Activated T-cell treated with anti-CD3 and anti-CD28 coated beads, Interleukin-2, amount 50 U/mL, for 72 hours (primary cell): ENCODE measurements at places on chromosomes 2 and 18. TPM values are rescaled to one million over a fixed set of nuclear protein-coding genes. Genes with fewer than 3 reads are reported as not detected.

The TCF4 gene
- total RNA-seq, result 2.4 TPM

The EPB41L5 gene
- total RNA-seq, result 4.1 TPM

The VAMP5 gene
- 73.3 TPM for total RNA-seq

The MYOM1 gene
- total RNA-seq, result 1.1 TPM

DNA sequence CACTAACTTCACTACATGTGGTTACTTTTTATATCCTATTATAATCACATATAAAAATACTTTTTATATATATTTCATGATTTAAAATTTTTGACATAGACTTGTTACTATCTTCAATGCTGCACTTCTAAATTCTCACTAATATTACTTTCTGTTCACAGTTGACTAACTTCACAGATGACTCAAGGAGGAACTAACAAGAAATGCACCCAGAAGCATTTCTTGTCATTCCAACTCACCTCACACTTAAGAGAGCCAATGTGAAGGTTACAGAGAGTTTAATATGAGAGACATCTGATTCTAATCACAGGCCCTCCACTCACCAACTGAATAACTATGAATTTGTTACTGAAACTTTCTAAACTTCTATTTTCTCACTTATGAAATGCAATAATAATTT lies 399.8 kb upstream of the SLC8A1 start:
- H3K27me3 ChIP-seq, result no peaks in the 10 kb centered on the region
- no peak overlapping the region for H3K27ac ChIP-seq
- peaks cover 5% of the 10 kb centered on the region for H3K36me3 ChIP-seq
- DNase-seq, result no peak
- no peaks in the 10 kb centered on the region for H3K4me1 ChIP-seq

GRCh38 chr2:60868589-60869273 lies 12.6 kb upstream of the REL start:
- peaks cover 14% of the 10 kb centered on the region for H3K36me3 ChIP-seq
- H3K27me3 ChIP-seq, result no peaks in the 10 kb centered on the region
- H3K27ac ChIP-seq, result no peak overlapping the region
- H3K4me3 ChIP-seq, result no peak overlapping the region

DNA sequence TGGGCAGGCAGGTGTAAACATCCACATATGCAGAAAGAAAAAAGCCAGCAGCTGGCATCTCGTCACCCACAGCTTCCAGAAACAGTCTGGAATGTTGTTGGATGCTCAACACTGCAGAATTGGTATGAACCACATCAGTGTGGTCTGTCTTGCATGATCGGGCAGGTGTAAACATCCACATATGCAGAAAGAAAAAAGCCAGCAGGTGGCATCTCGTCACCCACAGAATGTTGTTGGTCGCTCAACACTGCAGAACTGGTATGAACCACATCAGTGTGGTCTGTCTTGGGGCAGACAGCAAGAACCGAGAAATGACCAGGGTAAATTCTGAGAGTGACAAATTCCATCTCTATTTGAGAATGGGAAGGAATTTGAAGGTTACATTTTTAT lies 39.6 kb downstream of the DOCK10 start:
- DNase-seq, result no peak
- H3K27ac ChIP-seq, result peak overlapping the region; percentile 84
- peak overlapping the region; percentile 65 for H3K4me3 ChIP-seq
- peaks cover 2% of the 10 kb centered on the region for H3K36me3 ChIP-seq

GRCh38 chr2:236793023-236794011 lies 223.7 kb downstream of the ACKR3 start:
- no peaks in the 10 kb centered on the region for H3K4me1 ChIP-seq
- H3K36me3 ChIP-seq, result no peaks in the 10 kb centered on the region
- H3K27me3 ChIP-seq, result no peaks in the 10 kb centered on the region

DNA sequence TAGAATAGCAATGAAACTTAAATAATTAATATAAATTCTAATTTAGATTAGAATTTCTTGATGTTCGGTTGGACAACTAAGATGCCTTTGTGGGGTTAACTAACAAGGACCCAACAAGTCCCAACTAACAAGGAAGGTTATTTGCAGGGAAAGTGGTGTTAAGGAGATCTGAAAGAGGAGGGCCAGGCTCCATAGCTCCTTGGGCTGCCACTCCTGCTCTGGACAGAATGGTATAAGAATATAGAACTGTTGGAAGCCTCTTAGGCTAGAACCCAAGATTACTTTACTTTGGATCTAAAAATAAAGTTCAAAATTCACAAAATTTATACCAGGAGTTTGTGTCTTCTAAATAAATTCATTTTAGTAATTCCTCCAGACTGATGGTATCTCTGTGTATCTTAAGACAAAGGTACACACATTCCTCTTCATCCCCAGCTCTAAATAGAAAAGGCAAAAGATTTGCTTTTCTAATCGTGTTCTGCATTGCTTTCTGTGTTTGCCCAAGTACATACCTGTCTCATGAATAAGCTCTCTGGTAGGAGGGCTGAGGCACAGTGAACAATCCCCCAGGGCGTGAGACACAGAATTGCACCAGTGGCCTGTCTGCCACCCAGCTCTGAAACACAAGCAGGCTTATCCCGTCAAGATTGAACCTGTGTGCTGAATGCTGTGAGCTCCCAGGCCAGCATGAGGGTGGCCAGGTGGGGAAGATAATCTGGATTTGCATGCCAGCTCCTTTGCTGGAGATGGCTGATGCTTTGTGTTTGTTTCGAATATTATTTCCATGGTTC lies 176.0 kb downstream of the ACKR3 start:
- H3K36me3 ChIP-seq, result no peaks in the 10 kb centered on the region
- peaks cover 17% of the 10 kb centered on the region for H3K27me3 ChIP-seq

GRCh38 chr18:52610451-52611115 lies 270.6 kb downstream of the DCC start:
- no peaks in the 10 kb centered on the region for H3K27me3 ChIP-seq
- no peak for DNase-seq
- no peaks in the 10 kb centered on the region for H3K36me3 ChIP-seq
- H3K4me1 ChIP-seq, result no peaks in the 10 kb centered on the region

DNA sequence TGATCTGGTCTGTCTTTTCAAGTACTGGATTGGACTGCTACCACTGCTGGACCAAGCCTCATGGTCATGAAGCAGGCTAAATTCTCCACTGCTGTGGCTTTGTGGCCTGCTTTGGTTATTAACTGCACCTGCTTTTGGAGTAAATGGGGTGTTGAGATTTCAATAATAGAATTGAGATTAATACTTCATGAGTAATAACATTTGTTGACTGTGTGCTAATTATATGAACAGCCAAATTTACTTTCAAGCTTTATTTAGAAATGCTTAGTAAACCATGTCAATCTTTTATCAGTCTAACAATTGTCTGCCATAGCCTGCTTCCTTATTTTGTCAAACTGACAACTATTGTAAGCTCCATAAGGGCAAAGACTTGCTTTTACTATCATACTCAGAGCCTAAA lies 27.4 kb upstream of the MTIF2 start:
- no peaks in the 10 kb centered on the region for H3K27me3 ChIP-seq
- no peaks in the 10 kb centered on the region for H3K36me3 ChIP-seq
- DNase-seq, result no peak
- no peak overlapping the region for H3K4me3 ChIP-seq
